NCI-H187 (cell line): ENCODE measurements at places on chromosomes 4 and X.

- no peak for DNase-seq
Observed at GRCh38 chr4:138338840-138339239, 96.7 kb upstream of the SLC7A11 start.

DNA sequence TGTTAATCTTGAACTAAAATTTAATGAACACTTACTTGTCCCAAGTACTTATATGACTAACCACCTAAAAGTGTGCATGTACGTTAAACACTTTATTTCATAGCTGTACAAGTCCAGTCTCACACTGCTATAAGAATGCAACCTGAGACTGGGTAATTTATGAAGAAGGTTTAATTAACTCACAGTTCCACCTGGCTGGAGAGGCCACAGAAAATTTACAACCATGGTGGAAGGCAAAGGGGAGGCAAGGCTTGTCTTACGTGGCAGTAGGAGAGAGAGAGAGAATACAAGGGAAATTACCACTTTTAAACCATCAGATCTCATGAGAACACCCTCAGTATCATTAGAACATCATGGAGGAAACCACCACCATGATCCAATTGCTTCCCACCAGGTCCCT lies 748.7 kb upstream of the HS3ST1 start:
- DNase-seq, result no peak

DNA sequence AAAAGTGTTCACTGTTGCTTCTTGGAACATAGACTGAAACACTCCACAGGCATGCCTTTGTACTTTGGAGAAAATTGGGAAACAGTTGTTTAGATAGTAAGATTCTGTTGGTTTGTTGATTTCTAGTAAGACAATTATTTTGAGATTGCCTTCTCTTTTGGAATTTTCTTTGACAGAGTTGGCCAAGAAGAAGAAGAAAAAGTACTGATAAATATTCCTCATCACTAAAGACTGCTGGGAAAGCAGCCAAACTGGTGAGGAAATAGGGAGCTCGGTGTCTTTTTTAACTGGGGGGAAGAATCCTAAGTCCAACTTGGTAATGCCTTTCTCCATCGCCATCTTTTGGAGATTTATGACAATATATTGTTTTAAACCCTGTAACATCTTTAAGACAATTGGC lies 370.7 kb downstream of the GPAT3 start:
- DNase-seq, result no peak

GRCh38 chr4:9889306-9889705 lies 107.9 kb downstream of the DRD5 start:
- no peak for DNase-seq
